ENCODE measurements at places on chromosomes 1 and 21.

DNA sequence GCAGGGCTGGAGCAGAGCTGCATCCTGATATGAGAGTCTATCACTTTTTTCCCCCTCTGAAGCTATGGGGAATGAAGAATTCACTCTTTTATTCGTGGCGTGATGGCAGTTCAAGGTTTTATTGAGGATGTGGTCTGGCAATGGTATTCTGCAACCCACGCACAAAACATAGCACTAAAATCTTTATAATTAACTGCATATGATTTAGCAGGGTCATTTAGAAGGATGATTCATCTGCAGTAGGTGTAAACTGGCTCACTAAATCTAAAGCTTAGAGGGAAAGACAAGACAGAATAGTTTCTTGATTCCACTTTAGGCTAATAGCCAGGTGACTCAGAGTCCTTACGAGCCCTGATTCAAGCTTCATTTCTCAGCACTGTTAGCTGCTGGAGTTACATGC lies 25.0 kb upstream of the CHRM3 start:
- no peak for DNase-seq

DNA sequence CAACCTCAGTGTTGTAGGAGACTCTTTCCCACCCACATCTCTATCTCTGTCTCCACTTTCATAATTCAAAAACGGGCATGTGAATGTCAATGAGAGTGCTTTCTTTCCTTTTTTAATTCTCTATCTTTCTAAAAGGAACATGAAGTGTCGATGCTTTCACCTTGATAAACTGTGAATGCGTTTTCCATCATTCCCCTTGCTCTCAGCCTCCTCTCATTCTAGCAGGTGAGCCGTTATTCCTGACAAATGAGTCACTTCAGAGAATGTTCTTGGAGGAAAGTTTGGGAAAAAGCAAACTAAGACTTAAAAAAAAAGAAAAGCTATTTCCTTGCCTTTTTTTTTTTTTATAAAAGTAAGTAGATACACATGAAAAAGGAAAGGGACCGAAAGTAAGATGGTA lies 226.0 kb upstream of the C1orf87 start:
- no peak for DNase-seq

- DNase-seq: no peak
Measured at GRCh38 chr1:2535455-2535854, 5.4 kb upstream of the HES5 start.

DNA sequence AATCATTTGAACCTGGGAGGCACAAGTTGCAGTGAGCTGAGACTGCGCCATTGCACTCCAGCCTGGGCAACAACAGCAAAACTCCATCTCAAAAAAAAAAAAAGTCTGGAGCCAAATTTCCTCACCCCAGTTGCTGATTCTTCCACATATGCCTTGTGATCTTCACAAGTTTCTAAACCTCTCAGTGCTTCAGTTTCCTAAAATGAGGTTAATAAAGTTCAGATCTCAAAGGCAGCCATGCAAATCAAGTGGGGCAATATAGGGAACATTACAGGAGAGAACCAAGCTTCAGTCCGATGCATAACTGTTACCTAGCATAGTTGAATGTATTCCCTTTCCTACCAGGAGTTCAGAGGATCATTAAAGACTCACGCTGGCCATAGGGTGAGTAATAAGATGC lies 4.8 kb downstream of the ITLN1 start:
- DNase-seq: no peak

- DNase-seq: no peak
Measured at GRCh38 chr1:219340796-219341195, 167.1 kb downstream of the LYPLAL1 start.

- DNase-seq: no peak
Measured at GRCh38 chr1:119634016-119634415, 14.1 kb downstream of the ZNF697 start.

GRCh38 chr1:89276690-89277089 lies 4.0 kb upstream of the GBP5 start:
- no peak for DNase-seq

- DNase-seq: no peak
Measured at GRCh38 chr1:162701286-162701685, 69.0 kb downstream of the DDR2 start.

DNA sequence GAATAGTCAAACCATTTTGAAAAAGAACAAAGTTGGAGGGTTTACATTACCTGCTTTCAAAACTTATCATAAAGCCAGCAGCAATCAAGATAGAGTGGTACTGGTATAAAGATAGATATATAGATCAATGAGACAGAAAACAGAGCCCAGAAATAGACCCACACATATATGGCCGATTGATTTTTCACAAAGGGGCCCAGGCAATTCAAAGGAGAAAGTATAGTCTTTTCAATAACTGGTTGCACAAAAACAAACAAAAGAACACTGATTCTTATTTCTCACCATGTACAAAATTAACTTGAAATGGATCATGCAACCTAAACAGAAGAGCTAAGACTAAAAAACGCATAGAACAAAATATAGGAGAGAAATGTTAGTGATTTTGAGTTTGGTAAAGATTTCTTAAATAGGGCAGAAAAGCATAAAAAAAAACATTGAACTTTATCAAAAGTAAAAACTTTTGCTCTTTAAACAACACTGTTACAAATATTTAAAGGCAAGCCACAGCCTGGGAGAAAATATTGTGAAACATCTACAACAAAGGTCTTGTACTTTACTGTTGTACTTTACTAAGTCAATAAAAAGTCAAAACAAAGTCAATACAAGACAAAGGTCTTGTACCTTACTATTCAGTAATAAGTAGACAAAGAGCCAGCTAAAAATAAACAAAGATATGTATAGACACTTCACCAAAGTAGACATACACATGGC lies 50.2 kb downstream of the ST3GAL3 start:
- no peak for DNase-seq

DNA sequence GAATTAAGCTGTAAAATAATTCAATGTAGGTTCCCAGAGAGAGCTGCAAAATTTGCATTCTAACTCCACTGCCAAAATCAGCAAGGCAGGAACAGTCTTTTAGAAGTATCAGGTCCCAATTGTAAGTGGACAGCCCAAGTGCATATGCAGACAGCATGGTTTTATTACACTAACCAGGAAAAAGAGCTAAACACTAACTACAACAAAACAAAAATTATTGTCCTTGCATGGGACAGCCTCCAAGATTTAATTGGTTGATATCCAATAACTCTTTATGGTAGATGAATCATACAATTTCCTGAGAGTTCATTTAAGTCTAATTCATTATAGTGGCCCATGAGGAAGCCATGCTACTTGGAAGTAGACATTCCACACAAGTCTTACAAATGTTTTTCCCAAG lies 154.3 kb upstream of the ZNF648 start:
- DNase-seq: no peak

GRCh38 chr1:51912881-51913280 lies 34.4 kb upstream of the NRDC start:
- peak; percentile 52 for DNase-seq

GRCh38 chr1:77614037-77614436 lies 68.4 kb downstream of the ZZZ3 start:
- no peak for DNase-seq

GRCh38 chr1:244063498-244063897 lies 12.4 kb downstream of the ZBTB18 start:
- no peak for DNase-seq

- DNase-seq: no peak
Measured at GRCh38 chr21:38327984-38328383, 71.2 kb downstream of the KCNJ15 start.

DNA sequence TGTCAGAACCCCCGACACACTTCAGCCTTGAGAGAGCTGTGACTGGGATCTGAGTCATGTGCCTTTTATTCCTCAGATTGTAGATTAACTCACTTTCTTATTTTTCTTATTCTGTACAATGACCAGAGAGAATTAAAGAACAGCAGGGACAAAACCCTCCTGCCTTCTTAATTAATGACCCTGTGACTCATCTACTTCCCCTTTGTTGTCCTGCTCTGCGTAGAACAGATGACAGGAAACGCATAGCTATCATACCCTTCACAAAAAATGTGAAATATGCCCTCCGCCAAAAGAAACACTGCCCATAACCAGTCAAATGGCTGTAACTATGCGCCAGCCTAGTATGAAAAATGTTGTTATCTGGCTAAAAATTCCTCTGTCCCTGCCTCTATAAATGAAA lies 9.1 kb upstream of the PADI2 start:
- DNase-seq: peak; percentile 61

- no peak for DNase-seq
Measured at GRCh38 chr1:60388092-60388987, 314.8 kb upstream of the C1orf87 start.

DNA sequence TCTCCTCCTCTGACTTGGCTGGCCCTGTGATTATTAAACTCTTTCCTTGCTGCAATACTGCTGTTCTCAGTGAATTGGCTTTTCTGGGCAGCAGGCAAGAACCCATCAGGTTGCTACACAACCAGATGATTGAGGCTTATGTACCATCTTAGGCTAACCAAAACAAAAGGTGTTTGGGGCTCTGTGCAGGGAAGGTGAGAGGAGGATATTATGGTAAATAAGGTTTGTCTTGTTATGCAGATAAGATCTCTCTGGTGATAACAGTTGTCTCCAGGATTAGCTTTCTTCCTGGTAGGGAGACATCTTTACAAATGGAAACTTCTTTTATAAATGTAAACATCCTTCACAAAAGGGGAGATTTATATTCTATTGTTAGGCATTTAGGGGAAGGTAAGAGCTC lies 44.5 kb upstream of the GORAB start:
- DNase-seq: no peak

- DNase-seq: no peak
Measured at GRCh38 chr1:17347769-17348592, 24.0 kb upstream of the PADI6 start.

DNA sequence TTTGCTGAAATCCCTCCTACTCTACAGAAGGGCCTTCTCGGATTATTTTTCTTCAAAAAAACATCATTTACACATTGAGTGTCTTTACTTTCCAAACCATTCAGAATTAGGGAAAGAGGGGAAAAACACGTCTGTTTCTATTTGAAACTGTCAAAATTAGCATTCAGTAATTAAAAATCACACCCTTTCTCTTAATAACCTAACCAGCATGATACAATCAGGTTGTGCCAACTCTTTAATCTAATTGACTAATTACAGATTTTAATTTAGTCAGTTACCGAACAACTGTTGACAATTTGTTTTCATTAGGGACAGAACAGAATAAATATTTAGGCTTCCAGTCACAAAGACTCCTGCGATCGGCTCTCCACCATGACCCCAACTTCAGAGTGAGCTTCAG lies 18.8 kb downstream of the SSBP3 start:
- DNase-seq: no peak

DNA sequence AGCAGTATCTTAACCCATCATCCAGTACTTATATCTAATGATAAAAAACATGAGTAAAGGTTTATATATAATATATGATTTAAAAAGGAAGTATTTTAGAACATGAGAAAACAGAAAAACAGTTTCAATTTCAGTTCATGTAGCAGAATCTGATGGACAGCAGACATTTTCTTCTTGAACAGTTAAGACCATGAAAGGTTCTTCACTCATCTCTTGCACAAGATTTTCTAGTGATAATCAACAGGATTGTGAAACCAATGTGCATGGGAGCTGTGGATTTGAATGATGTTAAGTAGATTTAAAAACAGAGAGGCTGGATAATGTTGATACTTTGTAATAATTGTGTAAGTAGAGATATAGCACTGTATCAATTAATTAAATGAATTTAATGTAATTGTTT lies 1297.6 kb downstream of the BRINP3 start:
- DNase-seq: no peak

GRCh38 chr21:45393833-45394638 lies 10.9 kb upstream of the COL18A1 start:
- DNase-seq: no peak

- no peak for DNase-seq
Measured at GRCh38 chr1:69947837-69948236, 257.5 kb downstream of the LRRC40 start.

GRCh38 chr1:105254906-105255305 lies 1505.2 kb downstream of the AMY1C start:
- no peak for DNase-seq

DNA sequence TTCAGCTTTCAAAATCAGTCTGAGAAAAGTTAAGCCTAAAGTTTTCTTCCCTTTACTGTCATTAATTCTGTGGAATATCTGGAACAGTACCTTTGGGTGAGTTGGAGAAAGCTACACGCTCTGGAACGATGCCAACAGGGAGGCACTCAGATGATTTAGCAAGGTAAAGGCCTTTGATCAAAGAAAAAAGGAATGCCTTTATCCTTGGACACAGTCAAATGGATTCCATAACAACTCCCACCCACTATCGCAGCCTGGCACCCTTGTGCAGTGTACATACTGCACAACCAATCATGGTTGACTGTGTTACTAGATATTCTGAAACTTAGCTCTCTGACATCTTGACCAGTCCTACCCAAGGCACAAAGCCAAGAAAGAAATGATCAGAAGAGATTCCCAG lies 218.7 kb downstream of the PATJ start:
- DNase-seq: no peak

DNA sequence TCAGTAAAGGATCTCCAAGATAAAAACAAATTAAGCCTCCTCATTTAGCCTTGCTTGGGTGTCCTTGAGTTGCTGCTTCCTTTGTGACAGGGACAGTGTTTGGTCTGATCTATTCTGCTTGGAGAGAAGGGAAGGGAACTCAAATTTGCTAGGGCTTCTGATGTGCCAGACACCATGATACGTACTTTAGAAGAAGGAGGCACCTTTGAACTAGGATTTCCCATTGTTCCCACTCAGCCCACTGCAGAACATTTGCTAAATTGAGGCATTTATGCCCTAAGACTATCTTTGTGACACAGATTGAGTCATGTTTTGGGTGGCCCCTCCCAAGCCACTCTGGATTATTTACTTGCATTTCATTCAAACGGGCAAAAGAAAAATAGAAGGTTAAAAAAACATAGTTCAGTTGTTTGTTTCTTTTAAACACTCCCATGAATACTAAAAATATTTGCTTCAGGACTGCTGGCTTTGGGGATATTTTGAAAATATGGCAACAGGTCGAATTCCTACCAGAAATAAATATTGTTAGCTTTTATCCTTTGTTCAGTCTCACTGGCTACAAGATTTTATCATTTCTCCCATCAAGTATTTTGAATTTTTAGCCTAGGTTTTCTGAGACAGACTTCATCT lies 81.9 kb upstream of the WLS start:
- no peak for DNase-seq

- DNase-seq: no peak
Measured at GRCh38 chr1:76048926-76049325, 25.6 kb upstream of the ST6GALNAC3 start.

- DNase-seq: no peak
Measured at GRCh38 chr1:997993-998744, 1.7 kb downstream of the HES4 start.

DNA sequence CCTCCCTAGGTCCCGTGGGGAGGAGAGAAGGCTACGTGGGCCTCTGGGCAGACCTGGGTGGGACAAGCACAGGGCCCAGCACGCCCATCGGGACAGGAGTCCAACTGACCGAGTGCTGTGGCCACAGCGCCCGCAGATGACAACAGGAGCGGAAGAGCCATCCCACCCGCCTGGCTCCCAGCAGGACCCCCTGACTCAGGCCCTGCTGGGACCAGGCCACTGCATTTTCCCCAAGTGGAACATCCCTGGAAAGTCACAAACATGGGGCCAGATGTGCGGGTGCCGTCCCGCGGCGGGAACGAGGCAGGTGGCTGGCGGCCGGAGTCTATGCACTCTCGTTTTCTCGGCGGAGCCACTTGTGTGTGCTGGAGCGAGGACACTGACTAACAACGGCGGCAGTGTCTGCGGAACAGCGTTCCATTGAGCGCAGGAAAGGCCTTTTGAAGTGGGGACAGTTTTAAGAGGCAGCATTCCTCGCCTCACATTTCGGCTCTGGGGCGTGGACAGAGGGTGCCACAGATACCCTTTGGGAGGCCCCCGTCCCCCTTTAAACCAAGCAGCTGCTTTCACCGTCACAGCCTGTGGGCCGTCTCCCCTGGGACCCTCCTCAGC lies 93.7 kb upstream of the ARHGEF16 start:
- no peak for DNase-seq

- DNase-seq: no peak
Measured at GRCh38 chr1:100445565-100445964, 92.4 kb upstream of the GPR88 start.

Measured in SK-N-MC (cell line).